ENCODE measurements at places on chromosomes 3 and 15. TPM values are rescaled to one million over a fixed set of nuclear protein-coding genes. Genes with fewer than 3 reads are reported as not detected.

Gene CLDN16
- 0.16 TPM for total RNA-seq

Gene FOXB1
- not detected for total RNA-seq

Gene TRPM1
- total RNA-seq: not detected

Gene LRIG1
- 18.9 TPM for total RNA-seq

Gene VPS33B
- 7.3 TPM for total RNA-seq

Measured in mesangial cell (primary cell).